ENCODE measurements at places on chromosomes 1 and 21.

DNA sequence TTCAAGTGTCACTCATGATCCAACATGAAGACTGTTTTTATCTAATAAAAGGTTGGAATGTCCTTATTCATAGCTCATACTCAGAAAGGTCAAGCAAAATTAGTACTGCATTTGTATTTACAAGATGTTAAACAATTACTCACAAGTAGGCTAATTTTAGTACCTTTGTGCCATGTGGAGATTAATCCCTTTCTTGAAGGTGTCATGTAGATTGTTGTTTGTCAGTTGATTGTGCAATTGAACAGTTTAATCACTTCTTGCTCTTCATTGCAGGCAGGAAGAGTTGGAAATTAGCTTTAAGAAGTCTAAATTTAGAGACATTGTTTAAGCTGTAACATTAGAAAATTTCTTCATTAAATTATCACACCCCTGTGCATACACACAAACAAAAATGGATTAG is 847.1 kb downstream of the KCNT2 start:
- no peak for DNase-seq

DNA sequence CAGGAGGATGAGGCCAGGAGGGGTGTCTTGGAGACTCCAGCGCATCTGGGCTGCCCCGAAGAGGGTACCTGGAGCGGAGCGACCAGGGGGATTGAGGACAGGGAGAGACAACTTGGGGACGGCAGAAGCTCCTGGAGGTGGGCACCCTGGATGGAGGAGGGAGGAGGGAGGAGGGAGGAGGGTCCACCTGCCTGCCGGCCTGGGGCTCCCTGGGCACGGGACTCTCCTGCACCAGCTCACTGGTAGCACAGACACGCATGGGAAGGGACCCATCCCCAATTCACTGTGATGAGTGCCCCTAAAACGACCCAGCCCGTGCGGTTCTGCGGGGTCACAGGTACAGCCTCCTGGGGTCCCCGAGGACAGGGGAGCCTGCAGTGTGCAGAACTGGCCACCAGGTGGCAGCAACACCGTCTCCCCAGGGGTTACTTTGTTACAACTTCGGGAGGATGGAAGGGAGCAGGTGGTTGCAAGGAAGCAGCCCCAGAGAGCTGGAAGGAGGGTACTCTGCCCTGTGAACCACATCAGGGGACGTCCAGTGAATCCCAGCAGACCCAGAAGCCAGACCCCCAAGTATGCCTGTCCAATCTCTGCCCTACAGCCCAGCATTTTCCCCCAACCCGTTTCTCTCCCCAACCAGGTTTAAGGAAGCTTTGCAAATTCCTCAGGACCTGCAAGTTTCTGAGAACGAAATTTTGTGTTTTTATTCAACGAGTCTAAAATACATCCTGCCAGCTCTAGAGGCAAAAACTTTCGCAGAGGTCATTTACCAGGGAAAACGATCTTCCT is 482.4 kb downstream of the NPHP4 start:
- DNase-seq, result peak; percentile 31

DNA sequence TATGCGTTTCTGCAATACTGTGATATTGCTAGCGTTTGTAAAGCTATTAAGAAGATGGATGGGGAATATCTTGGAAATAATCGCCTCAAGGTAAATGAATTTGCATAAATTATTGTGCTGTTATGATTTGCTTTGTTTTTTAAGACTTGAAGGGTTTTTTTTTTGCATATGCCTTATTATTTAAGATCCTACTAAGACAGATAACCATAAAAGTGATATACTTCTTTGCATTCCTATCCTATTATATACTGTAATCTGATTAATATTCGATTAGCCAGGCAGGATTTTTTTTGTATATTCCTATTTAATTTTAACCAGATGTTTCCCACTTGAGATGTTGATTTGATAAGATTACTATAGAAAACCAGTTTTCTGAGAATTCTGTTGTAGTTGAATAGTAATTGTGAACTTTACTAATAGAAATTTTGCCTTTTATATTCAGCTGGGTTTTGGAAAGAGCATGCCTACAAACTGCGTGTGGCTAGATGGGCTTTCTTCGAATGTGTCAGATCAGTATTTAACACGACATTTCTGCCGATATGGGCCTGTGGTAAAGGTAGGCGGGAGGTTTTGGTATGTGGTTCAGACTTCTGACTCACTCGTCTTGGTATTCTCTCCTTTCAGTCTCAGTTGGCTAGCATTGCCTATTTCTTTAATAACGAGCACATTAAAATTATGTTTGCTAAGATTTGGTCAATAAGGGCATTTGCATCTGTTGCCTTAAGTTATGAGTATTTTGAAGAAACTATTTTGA is 56.8 kb downstream of the ZBTB17 start:
- DNase-seq, result no peak

- no peak for DNase-seq
Measured at GRCh38 chr1:174990382-174990999, 9.3 kb upstream of the CACYBP start.

- no peak for DNase-seq
Measured at GRCh38 chr1:228008391-228009115, 1.8 kb downstream of the WNT3A start.

- no peak for DNase-seq
Measured at GRCh38 chr1:174276087-174276486, 116.8 kb downstream of the RABGAP1L start.

- no peak for DNase-seq
Measured at GRCh38 chr1:94094469-94095111, 26.4 kb downstream of the ABCA4 start.

DNA sequence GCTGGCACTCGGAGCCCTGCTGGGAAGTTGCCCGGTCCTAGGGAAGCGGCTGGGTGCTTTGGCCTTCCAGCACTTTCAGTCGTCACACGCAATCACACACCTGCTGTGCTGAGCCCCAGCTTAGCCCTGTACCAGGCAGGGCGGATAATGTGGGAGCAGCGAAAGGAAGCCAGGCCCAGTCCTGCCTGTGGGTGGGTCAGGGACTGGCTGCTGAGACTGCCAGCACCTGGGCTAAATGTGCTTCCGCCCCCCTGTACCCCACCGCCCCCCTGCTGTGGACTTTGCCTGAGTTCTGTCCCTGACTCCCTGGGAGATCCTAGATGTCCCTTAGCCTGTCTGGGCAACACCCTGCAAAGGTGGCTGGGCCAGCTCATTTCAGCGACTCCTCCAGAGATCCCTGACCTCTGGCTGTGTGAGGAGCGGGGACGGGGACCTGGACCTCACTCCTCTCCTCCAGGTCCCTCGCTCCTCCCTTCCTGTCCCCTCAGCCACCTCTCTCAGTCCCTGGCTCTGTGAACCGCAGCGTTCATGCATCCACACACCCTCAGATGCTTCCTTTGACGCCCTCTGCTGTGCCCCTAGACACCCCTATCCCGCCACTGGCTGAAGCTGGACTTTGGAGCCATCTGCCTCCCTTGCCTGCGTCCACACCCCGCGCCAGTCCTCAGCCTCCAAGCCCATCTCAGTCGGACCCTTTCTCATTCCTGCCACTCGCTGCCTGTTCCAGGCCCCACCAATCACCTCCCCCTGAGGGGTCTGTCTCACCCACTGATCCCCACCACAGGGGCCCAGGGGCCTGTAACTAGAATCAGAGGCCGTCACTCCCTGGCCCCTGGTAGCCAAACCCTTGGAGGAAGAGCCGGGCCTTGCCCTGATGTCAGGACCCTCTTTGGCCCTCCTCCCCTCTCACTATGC is 1.4 kb downstream of the MMEL1 start:
- DNase-seq, result no peak

- DNase-seq, result no peak
Measured at GRCh38 chr21:26835027-26835713, 10.0 kb downstream of the ADAMTS1 start.

DNA sequence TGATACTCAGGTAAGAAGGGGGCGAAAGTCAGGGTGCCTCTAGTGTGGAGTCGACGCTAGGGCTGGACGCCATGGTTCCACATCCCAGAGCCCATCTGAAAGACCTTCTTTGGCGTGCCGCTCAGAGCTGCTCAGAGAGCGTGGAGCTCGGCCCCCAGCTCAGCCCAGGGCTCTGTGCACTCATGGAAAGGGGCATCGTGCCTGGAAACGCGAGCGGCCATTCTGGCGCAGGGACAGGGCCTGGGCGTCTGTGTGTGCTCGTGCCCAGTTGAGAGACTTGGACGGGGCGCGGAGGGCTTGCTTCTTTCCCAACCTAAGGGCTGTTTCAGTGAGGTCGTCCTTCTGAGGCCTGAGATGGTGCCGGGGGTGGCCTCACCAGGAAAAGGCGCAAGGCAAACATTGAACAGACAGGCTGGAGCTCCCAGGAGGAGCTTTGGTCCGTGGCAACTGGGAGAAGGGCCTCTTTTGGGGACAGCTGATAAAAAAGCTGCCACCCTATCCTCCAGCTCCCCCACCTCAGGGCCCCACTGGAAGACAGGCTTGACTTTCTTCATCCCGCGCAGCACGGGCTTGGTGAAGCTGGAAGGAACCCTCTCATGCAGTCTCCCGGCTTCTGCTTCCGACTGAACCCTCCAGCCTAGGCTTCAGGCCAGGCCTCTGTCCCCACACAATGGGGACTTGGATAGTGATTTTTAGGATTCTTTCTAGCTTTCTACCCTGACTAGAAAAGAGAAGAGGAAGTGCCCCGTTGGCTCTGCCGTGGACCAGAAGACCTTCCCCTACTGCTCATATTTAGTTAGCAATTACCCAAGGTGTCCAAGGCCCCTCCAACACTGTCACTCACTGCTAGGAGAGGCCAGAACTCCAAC is 77.1 kb downstream of the CD58 start:
- DNase-seq, result no peak

DNA sequence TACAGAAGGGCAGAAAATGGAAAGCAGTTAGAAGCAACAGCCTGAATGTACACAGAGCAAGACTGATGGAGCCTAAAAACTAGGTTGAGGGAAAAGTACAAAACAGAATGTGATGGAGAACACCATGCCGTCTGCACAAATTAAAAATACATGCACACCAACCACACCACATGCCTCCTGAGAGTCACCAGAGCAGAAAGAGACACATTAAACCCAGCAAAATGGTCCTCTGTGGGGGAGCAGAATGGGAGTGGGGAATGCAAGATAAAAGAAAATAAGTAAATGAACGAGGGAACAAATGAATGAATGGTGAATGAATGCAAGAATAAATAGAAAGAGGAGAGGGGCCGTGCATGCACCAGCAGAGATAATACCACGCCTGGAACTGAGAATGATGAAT is 24.1 kb downstream of the PADI2 start:
- DNase-seq, result no peak

DNA sequence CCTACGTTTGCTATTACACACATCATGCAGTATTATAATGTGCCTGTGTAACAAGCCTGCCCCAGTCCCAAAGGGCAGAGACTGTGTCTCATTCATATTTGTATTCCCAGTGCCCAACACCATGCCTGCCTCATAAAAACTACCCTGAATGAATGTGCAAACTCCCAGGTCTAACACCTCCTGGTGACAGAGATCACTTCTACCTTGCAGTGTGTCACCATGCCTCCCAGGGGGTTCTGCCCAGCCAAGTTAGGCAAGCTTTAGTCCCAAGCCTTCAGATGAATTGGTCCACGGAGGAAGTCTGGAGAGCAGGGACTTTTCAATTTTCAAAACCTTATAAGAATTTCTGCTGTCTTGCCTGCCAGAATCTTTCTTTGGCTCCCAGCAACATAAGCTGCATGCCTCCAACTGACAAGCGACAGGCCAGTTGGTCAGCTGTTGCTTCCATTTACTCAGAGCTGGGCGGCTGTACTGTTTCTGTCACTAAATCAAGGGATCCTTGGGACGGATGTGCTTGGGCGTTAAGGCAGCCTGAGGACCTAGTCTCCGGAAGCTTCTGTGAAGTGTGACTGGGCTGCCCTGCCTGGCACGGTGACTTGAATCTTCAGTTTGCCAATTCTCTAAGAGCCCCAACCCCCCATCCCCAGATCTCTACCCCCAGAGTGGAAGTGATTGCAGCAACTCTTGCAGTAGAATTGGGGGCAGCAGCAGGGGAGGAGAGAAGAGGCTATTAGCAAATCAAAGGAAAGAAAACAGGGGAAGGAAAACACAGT is 1.2 kb downstream of the RXRG start:
- no peak for DNase-seq

DNA sequence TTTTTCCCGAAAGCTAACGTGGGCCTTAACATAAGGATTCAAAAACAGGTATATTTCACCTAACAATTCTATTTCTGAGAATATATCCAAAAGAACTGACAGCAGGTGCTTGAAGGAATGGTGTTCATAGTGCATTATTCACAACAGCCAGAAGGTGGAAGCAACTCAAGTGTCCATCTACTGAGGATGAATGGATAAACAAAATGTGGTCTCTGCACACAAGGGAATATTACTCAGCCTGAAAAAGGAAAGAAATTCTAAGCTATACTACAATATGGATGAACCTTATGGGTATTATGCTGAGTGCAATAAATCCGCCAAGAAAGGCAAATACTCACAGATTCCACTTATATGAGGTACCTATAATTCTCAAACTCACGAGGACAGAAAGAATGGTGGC is 6.1 kb upstream of the RIPPLY3 start:
- DNase-seq, result no peak

- no peak for DNase-seq
Measured at GRCh38 chr1:14783592-14783886, 185.1 kb downstream of the KAZN start.

DNA sequence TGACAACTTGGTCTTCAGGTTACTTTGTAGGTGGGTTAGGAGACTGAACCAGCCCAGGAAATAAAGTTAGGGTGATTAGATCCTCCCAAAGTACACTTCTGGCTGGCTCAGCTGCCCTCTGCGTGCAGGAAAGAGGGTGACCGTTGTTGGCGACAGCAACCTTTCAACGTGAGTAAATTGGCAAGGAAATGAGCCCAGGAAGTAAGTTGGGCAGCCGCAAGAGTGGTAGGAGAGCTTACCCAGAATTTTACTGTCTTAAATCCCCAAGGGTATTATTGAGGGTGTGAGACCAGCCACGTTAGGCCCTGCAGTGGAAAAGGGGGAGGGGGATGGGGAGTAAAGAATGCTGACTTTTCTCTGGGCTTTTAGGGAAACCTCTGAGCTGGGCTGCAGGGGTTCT is 1.6 kb downstream of the TENT5C start:
- no peak for DNase-seq

DNA sequence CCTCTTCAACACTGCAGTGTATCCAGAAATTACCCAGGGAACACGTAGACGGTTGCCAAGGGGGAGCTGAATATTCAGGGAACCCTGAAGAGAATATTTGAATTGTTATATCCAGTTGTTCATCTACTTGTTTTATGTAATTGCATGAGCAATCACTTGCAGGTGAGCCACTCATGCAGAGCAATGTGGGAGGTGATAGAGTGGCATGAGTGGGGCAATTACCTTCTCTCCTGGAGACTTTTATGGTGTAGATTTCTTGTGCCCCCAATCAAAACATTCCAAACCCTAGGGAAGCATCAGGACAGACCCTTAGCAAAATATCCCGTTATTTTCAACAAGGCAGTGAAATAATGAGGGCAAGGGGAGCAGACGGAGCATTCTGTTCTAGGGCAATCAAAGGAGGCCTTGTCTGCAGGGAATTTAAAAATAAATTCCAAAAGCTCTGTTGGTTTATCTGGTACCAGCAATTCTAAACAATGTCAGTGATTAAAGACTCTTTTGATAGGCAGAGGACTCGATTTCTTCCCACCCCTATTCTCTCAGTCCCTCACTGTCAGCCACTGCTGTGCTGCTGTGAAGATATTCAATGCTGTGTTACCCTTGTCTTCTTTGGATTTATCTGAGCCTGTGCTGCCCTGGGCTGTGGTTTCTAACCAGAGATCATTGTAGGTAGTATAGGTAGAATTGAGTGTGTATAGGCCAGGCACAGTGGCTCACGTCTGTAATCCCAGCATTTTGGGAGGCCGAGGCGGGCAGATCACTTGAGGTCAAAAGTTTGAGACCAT is 180.2 kb upstream of the MAP1LC3C start:
- no peak for DNase-seq

GRCh38 chr1:159828581-159829272 is 2.1 kb downstream of the SLAMF8 start:
- DNase-seq, result no peak

GRCh38 chr1:103274886-103275285 is 166.6 kb upstream of the COL11A1 start:
- DNase-seq, result no peak

All from iPS DF 6.9 (cell line).